ENCODE measurements at places on chromosomes 2 and 18.

DNA sequence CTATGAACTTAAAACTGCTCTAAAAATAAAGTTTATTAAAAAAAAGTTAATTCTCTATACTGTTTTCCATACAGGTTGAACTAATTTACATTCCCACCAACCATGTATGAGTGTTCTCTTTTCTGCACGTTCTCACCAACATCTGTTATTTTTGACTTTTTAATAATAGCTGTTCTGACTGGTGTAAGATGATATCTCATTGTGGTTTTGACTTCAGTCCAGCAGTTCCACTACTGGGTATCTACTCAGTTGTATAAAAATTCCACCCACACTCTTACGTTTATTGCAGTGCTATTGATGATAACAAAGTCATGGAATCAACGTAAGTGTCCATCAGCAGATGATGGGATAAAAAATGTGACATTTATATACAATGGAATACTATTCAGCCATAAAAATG is 33.7 kb downstream of the SPAG16 start:
- no peak for DNase-seq

- DNase-seq: no peak
Observed at GRCh38 chr2:235542733-235543127, 48.9 kb downstream of the AGAP1 start.

DNA sequence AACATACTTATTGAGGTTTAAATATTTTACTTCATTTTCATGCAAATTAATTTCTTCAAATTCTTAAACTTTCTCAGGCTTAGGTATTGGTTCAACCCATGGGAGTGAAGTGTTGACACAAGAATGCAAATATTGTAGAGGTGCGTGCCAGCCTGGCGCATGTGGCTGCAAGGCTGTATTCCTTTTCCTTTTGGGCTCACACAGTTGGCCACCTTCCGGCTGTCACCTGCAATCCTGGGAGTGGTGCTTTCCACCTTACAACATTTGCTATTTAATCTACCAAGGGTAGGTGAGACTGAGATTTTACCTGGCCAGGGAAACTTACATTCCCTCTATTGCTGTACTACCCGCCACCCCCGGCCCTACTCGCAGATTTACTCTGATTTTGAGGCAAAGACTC is 141.1 kb downstream of the DCC start:
- no peak for DNase-seq

DNA sequence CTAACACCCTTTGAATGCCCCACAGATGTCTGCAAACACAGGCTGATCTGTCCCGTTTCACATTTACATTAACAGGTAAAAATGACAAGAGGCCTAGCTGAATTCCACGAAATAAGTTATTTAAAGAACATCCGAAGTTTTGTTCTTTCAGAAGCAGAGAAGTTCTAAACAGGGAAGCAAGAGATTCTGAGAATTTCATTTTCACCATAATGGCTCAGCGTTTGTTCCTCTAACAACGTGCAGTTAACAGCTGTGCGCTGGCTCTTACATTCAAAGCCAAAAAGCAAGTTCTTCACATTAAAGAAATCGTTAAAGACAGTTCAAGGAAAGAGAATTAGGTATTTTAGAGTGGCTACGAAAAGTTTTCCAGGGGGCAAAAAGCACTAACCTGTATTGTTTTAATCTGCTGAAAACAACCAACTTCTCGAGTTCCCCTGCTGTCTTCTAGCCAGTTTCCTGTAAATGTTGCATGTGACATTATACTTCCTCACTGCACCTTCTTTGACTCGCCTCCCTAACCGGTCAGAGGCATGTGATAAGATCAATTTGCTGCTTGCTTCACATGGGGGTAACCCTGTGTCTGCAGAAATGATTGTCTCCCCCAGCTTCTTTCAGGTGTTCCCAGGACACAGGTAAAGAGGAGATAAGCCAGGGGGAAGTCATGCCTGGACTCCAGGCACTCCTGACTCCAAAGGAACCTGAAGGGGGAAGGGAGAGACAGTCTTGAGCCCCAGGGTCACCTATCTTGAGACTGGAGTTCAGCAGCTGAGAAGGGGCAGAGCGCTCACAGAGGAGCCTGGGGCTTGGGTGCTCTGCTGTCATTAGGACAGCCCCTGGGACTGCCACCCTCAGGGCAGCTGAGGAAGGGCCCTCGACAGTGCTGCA is 36.8 kb upstream of the WIPF1 start:
- DNase-seq: no peak

GRCh38 chr2:54864727-54865126 is 141.3 kb downstream of the EML6 start:
- no peak for DNase-seq

Data from dorsolateral prefrontal cortex (tissue), 122 donors.